ENCODE measurements at places on chromosomes 16 and 17.

DNA sequence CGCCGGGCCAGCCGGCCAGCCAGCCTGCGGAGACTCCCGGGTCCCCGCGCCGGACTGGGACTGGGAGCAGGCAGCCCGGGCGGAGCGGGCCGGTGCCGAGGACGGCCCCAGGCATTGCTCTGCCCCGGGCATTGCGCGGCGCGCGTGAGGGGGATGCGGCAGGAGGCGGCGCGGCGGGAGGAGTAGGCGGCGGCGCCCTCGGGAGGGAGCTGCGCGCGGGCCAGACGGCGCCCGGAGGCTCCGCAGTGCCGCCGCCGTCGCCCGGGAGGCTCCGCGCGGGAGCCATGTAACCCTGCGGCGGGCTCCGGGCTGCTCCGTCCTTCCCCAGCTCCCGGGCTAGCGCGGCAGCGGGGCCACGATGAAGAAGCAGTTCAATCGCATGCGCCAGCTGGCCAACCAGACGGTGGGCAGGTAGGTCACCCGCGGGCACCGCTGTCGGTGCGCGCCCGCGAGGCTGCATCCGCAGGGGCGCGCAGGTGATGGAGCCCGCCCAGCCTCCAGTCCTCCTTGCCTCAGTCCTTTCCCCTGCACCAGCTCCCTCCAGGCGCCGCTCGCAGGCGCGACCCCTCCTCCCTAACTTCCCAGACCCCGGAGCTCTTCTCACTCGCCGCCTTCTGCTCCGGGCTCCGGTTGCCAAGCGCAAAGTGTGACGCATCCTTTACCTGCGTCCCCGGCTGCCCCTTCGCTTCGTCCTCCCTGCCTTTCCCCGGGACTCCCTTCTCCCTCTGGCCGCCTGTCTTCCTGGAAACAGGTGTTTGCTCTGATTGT is at the start of gene ARHGAP44:
Gene ARHGAP44, plus strand, starts transcription at position 18 of the 768 bp plus-strand sequence. Its CDS starts 341 bp downstream, at position 359.
- DNase-seq: no peak

DNA sequence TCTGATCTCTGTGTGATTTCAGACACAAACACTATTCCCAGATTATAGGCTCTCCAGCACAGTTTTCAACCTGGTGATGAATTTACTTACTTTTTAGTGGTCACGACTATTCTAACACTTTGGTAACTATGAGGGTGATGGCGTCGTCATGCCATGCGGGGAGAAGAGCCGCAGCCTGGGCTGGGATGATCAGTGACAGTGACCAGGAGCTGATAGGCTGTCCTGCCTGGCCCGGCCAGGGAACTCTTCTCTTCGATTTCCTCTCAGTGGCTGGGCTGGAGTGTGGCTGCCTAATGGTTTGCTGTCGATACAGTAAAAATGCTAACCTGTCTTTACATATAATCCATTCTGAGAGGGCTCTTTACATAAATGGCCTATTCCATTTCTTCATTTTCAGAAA is 113.1 kb downstream of the IRX3 start:
- DNase-seq: no peak

DNA sequence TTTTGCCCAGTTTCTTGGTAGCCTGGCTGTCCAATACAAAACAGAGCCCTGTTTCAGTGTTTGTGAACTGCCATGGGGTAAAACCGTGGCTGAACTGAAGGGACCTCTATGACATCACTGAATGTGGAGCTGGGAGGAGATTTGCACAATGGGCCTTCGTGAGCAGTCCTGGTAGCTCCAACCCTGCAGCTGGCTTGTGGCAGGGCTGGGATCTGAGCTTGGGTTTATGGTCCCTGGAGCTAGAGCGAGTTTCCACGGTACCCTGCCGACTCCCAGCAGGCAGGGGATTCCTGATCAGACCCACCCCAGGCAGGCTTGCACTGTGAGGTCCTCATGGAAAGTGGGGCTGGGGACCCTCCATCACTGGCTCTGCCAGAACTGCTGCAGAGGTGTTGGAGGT is 247.0 kb downstream of the GSG1L start:
- no peak for DNase-seq

GRCh38 chr16:88477631-88478519 is 24.8 kb downstream of the ZFPM1 start:
- DNase-seq: no peak

- no peak for DNase-seq
Measured at GRCh38 chr17:179781-180380, 1.6 kb downstream of the DOC2B start.

DNA sequence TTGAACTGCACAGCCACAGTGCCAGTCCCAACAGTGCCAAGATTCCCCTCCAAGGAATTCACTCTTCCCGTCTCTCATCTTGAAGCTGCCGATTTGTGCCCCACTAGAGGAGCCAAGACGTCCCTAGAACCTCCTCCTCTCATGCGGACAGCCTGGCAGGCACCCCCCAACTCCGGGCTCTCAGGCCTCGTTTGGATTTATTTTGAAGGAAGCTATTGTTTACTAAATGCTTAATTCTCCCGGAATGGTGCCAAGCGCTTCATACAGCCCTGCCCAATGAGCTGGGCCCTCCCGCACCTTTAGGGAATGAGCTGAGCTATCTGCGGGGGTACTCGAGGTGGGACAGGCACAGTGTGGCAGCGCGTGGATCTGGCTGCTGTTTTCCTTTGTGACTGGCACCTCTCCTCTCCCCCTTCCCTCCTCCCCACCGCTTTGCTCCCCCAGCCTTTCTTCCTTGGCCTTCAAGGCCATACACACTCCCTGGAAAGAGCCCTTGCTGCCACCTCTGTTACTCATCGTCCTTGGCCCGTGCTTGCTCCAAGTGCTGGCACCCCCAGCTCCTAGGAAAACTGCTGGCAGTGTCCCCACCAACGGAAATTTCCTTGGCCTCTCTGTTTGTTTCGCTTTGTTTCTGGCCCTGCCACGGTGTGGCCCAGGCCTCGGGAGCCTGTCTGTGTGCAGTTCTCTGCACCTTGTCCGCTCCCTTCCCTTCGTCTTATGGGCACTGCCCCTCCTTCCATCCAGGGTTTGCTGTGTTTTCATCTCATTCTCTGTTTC is 49.9 kb upstream of the CDR2 start:
- no peak for DNase-seq

DNA sequence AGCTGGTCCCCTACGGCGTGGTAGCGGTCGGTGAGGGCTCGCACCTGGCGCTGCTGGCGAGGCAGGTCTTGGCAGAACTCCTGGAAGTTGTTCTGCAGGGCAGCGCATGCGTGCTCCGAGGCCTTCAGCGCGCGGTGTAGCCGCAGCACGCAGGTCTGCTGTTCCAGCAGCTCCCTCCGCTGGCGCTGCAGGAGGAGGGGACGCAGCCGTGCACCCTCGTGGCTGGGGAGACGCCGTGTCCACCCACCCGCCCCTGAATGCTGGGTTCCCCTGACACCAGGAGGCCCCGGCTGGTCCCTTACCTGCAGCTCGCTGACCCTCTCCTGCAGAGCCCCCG is 12.2 kb downstream of the EVPL start:
- no peak for DNase-seq

DNA sequence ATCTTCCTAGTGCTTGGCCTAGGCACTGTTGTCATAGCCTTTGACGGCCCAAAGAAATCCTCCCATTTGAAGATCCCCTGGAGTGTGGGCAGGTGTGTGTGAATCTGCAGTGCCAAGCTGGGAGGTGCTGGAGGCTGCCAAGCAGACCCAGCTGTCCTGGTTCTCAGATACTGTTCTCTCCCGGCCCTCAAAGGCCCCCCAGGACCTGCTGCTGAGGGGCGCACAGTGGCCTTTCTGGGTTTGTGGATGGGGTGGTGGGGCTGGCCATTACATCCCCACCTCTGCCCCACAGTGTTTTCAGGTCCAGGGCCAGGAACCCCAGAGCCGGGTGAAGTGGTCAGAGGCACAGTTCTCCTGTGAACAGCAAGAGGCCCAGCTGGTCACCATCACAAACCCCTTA is 60.5 kb downstream of the MRC2 start:
- no peak for DNase-seq

DNA sequence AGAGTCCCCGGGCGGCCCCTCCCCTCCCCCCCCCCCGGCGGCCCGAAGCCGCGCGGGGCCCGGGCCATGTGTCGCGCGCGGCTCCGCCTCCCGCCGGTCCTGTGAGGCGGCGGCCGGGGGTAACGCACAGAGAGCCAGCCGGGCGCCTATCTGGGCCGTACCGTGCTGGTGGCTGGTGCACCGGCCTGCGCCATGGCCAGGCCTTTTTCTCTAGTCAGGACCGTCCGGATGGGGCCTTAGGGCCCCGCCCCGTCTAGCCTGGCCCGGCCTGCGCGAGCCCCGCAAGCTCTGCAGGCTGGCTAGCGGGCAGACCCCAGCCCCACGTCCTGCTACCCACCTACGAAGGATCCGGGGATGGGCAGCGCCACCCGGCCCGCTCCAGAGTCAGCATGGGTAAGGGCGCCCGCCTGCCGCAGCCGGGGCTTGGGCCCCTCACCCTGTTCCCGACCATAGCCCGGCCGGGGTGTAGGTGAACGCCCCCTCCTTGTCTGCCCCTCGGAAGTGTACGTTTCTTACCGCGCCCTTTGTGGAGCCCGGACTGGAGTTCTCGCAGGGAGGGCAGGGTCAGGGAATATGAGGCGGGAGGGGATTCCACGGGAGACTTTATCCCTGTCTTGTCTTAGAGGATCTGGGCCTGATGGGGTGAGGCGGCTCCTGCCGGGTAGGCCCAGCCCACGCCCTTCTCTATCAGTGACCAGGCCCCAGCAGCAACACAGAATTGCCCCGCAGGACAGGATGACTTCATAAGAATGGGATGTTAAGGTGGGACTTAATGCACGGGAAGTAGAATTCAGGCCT is at the start of gene CENPT:
Gene CENPT, minus strand, starts transcription at position 630 of the 798 bp plus-strand sequence. CDS start 13,834 bp downstream, outside the sequence.
- peak; percentile 50 for DNase-seq

GRCh38 chr17:31394544-31394943 is 3.1 kb downstream of the RAB11FIP4 start:
- peak; percentile 42 for DNase-seq

DNA sequence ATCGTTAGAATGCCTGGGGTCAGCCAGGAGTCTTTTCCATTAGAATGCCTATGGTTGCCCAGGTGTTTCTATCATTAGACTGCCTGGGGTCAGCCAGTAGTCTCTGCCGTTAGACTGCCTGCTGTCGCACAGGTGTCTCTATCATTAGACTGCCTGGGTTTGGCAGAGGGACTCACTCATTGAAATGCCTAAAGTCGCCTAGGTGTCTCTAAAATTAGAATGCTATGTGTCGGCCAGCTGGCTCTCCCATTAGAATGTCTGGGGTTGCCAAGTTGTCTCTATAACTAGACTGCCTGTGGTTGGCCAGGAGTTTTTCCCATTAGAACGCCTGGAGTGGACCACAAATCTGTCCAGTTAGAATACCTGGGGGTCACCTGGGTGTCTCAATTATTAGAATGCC is 2266.5 kb downstream of the TP53TG3F start:
- DNase-seq: no peak

DNA sequence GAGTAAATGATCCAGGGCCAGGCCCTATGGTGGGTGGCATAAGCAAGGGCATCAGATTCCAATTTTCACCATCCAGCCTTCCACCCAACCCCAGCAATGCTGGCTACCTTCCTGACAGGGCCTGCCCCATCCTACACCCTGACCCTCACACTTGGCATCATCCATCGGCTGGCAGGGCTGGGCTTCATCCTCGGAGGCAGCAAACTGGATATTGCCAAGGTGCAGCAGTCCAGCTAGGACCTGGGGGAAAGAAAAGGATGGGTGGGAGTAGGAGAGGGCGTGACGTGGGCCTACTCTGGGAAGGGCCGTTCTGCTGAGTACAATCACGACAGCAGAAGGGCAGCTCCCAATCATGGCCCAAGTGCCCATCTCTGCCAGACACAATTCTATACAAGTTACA is 23.5 kb downstream of the MYO19 start:
- DNase-seq: no peak

DNA sequence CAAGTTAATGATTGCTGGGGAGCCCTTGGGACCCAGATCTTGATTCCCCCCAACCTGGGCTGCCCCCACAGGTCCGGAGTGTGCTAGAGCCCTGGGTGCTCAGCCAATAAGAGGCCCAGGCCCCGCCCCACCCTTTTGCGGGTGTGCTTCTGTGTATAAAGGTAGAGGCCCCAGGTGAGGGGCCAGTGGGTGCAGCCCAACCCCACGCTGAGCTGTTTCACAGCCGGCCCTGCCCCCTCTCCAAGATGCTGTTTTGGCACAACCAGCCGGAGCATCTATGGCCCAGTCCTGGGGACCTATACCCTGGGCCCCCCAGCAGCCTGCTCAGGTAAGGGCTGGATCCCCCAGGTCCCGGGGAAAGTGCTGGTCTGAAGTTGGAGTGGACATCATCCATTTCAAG is 11.8 kb upstream of the STAC2 start:
- DNase-seq: no peak

DNA sequence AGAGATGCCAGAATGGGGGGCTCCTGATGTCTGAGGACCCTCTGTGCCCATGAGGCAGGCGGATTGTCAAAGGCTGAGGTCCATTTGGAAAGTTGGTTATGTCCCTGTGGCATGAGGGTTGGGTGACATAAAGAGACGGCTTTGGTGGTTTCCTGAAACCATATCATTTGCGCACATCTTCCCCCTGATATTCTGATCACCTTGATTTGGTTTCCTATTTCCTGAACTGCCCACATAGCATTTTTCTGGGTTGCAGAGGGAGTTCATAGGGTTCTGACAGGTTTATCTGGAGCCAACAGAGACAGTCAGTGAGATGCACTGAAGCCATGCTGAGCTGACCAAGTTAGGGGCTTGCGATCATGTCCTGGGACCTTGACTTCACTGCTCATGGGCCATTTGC is 15.7 kb upstream of the RNF222 start:
- DNase-seq: no peak

DNA sequence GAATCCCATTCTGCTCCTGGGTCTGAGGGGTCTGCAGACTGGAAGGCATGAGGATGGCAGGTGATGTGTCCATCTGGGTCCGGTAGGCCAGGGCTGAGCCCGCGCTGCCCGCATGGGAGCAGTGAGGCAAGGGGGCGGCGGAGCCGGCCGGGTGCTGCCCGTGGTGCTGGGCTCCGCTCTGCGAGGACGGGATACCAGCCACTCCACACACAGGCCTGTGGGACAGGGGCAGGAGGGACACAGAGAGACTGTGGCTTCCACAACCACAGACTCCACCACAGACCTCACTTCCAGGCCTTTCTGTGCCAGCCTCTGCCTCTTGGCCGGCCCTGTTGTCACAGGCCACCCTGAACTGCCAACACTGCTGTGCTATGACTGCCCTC is 25.4 kb downstream of the MAP1LC3B start:
- DNase-seq: no peak

DNA sequence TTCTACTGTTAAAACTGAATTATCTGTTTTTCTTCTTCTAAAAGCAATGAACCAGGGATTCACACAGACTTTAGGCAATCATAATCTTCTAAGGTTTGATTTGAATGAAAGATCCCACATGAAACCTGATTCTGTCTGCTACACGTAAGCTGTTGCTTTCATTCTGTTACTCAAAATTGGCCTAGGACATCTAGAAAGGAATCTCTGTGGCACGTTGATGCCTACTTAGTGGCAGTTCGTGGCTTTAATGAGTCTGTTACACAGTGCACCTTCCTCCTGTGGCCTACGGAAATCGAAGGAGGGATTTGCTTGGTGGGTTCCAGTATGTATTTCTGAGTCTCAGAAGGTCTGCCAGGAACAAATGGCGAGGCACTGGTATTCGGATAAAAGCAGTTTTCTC is 489.4 kb upstream of the HSBP1 start:
- DNase-seq: no peak

Measured in HT1080 (cell line).